ENCODE measurements at places on chromosomes 16 and 17.
A peak's percentile ranks its signal among the peaks of the same experiment; 100 is the strongest.

DNA sequence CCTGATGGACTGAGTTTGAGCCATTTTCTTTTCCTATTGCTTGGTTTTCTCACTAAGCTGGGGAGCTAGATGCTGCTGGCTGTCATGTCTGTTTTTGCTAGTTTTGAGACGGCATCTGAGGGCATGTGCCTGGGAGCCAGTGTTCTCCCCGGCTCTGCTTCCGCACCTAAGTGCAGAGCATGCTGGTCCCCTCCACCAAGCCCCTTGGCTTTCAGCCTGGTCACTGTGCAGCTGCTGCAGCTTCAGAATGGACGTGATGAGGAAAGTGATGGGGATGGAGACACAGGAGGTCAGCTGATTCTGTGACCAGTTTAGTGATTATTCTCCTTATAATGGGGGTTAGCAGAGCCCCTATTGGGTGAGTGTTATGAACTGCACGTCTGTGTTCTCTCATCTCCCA, 28.5 kb downstream of the DNAH17 start:
- no peak for DNase-seq

- no peak for DNase-seq
Measured at GRCh38 chr17:27565874-27566670, 64.9 kb upstream of the LGALS9 start.

DNA sequence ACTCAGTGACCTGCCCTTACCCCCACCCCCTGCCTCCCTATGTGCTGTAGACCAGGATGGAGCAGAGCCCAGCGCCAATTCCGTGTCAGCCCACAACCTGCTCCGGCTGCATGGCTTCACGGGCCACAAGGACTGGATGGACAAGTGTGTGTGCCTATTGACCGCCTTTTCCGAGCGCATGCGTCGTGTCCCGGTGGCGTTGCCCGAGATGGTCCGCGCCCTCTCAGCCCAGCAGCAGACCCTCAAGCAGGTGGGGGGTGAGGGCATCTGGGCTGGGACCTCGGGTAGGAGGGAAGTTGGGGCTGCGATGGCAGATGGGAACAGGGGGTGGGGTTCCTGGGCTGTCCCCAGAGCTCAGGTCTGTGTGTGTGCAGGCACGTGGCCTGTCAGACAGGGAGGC, 6.3 kb upstream of the CACNA1G start:
- no peak for DNase-seq

GRCh38 chr17:27341041-27341471, 47.1 kb downstream of the WSB1 start:
- no peak for DNase-seq

DNA sequence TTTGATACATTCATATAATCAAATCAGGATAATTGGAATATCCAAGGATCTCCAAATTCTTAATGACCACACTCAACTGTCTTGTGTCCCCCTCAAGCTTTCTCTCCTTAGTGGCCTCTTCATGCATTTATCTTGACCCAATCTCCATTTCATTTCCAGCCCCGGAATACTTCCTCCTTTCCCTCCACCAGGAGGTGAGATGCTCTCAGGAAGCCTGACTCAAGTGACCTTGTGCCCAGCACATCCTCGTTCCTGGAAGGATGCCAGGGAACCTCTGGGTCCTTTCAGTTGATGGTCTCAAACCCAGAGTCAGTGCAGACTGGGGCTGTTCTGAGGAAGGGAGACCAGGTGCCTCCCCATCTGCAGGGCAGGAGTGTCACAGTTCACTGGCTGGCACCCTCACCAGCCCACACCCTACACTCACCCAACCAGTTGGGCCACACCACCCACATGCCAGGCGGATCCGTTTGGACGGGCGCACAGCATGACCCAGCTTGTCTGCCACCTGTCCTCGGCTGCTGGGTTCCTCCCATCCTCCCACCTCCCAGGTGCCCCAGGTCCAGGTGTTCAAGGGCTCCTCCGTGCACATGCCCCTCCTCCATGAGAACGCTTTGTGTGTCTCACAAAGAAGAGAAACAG, 14.0 kb upstream of the EMP2 start:
- DNase-seq: no peak

DNA sequence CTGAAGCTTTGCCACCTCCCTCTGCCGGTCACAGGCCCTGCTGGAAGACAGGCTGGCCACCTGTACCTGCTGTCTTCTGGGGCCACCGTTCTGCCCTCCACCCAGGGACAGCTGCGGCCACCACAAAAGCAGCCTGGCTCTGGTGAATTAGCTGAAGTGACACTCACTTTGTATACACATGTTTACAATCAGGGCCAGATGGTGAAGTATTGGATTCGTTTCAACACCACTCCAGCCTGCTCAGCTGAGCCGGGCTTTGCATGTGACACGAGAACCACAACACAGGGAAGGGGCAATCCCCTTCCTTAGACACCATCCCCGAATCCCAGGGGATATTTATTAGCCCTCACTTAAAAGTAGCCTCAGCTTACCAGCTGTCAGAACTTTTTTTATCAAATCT, 191.5 kb upstream of the RPL38 start:
- peak; percentile 8 for DNase-seq

- no peak for DNase-seq
Measured at GRCh38 chr17:29167393-29168078, 12.7 kb downstream of the MYO18A start.

DNA sequence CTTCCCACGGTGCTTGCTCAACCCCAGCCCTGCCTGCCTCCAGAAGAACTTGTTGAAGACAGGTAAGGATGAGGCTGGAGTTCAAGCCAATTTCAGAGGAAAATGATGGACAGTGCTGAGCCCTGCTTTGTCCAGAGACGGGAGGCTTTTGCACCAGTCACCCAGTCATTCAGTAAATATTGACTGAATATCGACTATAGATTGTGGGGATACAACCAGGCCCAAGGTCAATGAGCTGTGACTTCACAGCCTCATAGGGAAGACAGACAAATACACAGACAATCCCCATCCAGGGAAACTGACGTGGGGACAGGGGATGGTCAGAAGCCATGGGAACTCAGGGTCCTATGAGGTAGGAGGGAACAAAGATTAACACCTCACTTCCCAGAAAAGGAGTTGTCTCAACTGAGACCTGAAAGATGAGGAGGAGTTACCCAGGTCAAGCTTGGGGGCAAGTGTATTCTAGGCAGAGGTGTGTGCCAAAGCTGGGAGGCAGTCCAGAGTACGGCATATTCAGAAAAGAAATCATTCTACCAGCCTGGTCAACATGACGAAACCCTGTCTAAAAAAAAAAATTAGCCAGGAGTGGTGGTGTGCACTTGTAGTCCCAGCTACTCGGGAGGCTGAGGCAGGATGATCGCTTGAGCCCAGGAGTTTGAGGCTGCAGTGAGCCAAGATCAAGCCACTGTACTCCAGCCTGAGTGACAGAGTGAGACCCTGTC, 5.9 kb upstream of the DOC2A start:
- DNase-seq: no peak

- DNase-seq: no peak
Measured at GRCh38 chr17:9209347-9209746, 188.0 kb downstream of the NTN1 start.

- DNase-seq: peak; percentile 86
Measured at GRCh38 chr16:21713549-21714368, 50.0 kb downstream of the OTOA start.

GRCh38 chr17:5545051-5545987, 39.0 kb downstream of the NLRP1 start:
- DNase-seq: no peak

GRCh38 chr16:53775821-53776431, 72.0 kb downstream of the FTO start:
- DNase-seq: peak; percentile 89

DNA sequence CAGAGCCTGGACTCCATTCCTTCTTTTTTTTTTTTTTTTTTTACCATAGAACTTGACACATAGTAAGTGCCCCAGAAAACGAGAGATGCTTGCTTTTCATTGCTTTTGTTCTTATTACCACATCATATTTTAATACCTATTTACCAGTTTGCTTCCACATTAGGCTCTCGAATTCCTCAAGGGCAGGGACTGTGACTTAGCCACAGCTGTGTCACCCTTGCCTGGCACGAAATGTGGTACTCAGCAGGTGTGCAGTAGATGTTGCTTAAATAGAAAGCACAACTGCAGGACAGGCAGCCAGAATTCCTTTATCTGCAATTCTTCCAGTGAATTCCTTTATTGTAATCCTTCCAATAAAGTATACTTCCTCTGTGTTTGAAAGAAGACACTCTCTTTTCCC, 393.0 kb downstream of the HAPSTR1 start:
- DNase-seq: no peak

DNA sequence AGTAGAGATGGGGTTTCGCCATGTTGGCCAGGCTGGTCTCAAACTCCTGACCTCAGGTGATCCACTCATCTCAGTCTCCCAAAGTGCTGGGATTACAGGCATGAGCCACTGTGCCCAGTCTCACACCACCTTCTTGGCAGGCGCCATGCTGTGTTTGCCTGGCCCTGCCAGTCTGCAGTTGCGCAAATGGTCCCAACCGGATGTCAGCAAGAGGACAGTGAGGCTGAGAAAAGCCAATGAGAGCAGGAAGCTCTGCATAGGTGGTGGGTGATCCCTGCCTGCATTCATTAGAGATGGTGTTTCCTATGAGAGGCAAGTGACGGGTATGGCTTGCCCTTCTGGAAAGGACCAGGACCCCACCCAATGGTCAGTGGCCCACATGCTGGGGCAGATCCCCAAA, 59.3 kb downstream of the PECAM1 start:
- peak; percentile 44 for DNase-seq

- no peak for DNase-seq
Measured at GRCh38 chr17:40466298-40466971, 23.2 kb downstream of the IGFBP4 start.

GRCh38 chr16:48434653-48435317, 49.6 kb upstream of the SIAH1 start:
- peak; percentile 81 for DNase-seq

- no peak for DNase-seq
Measured at GRCh38 chr16:50531359-50531758, 16.8 kb upstream of the NKD1 start.

- no peak for DNase-seq
Measured at GRCh38 chr17:7846765-7847661, 7.9 kb upstream of the TMEM88 start.

DNA sequence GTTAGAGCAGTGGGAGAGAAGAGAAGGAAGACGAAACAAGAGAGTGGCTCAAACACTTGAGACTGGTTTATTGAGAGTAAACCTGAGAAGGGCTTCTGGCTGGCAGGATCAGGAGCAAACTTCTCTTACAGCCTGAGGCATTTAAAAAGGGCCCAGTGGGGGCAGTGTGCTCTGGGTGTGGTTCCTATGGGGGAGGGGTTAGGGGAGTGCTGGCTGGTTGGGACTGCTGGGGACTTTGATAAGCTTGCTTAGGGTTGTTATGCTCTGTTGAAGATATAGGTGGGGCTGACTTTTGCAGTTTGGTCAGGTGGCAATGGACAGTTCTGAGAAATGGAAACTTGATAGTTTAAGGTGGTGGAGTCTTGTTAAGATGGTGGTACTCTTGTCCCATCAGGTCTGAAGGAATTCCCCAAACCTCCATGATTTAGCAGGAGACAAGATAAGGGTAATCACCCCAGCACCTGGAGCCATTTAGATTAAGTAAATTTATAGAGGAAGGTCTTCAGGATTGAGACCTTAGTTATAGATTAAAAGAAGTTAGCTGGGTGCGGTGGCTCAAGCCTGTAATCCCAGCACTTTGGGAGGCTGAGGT, 79.3 kb downstream of the EMP2 start:
- no peak for DNase-seq

DNA sequence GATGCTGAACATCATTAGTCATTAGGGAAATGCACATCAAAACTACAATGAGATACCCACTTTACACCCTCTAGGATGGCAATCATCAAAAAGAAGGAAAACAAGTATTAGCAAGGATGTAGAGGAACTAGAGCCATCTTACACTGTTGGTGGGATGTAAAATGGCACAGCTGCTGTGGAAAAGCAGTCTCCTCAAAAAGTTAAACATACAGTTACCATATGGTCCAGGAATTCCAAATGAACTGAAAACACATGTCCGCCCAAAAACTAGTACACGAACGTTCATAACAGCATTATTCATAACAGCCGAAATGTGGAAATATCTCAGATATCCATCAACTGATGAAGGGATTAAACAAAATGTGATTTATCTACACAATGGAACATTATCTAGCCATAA, 7.0 kb downstream of the FBF1 start:
- DNase-seq: no peak

DNA sequence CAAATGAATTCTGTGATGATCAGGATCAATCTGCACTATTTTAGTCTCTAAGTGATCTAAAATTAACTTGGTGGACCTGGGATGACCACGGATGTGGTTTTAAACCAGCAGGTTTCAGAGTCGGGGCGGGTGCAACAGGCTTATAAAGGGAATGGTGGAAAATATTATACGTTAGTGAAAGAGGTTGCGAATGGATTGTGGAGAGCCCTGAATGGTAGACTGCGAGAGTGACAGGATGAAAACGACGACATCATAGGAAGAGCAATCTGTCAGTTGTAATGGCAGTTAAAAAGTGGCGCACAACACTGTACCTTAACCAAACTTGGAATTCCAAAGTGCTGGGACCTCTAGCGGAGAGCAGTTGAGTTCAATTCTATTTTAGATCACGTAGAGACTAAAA, 1.2 kb upstream of the CYB5B start:
- DNase-seq: no peak

- DNase-seq: no peak
Measured at GRCh38 chr16:23584186-23585076, 11.7 kb downstream of the NDUFAB1 start.

DNA sequence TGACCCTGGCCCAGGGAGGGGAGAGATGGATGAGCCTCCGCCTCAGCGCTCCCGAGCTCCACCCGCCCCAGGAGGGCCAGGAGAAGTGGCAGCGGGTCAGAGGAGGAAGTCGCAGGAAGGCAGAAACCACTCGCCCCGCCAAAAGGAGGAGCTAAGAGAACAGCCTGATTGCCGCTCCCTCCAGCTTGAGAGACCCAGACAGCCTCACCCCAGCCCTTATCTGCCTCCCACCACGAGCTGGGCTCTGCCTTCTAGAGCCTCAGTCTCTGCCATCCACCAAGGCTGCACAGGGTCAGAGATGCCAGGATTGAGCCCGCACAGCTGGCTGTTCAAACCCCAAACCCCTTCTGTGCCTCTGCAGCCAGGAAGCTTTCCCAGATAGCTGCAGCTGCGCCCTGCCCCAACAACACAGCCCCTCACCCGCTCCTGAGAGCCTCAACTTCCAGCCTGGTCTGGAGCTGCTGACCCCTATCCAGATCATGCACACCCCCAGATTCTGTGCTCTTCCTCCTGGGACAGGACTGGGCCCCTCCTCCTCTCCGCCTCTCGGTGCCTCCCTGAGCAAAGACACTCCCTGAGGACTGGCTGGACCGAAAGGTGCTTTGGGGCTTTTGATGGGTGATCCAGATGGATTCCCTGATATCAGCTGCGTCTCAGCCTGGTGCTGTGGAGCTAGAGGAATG, 1.0 kb upstream of the ATP2A3 start:
- DNase-seq: peak; percentile 82
